ENCODE measurements at places on chromosomes 1 and 21.

GRCh38 chr1:247077876-247078257 is 744 bp downstream of the ZNF670 start:
- no peak for DNase-seq

GRCh38 chr1:118290571-118290970 is 105.5 kb upstream of the SPAG17 start:
- DNase-seq: no peak

DNA sequence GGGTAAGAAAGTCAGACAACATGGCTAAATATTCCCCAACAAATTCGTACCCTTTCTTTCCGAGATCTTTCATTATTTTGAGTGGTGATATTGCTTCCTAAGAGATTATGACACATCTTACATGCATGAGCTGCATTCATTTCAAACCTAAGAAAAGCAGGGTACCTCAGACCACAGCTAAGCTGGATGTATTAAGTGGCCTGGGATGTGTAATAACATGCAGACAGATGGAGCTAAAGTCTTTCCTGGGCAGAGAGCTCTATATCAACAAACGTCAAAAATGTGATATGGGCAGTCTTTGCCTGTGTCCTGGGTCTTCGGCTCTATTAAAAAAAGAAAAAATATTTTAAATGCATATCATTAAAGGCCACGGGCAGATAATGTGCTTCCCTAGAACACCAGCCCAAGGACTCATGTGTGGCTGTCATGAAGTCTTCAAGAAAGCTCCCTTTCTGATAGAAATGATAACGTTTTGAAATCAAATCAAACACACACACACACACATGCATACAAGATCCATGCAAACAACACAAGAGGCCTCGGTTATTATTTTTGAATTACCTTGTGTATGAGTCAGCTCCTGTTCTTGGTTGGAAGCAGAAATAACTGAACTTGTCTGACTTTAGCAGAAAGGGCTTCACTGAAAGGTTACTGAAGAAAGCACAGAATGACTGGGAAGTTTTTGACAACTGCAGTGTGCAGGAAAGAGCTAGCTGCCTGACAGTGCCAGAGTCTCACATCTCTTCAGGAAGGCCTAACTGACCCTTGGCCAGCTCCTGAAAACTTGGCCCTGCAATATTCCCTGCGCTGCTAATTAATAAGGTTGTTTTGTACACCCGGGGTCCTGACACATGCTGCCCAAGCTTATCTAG is 231.2 kb downstream of the DSCAM start:
- no peak for DNase-seq

GRCh38 chr1:181043025-181043888 is 9.5 kb downstream of the MR1 start:
- DNase-seq: no peak

- no peak for DNase-seq
Observed at GRCh38 chr1:7930645-7931445, 9.8 kb downstream of the TNFRSF9 start.
